NCI-H2081 (cell line): ENCODE measurements at places on chromosomes 3 and 15.
A peak's percentile ranks its signal among the peaks of the same experiment; 100 is the strongest.

DNA sequence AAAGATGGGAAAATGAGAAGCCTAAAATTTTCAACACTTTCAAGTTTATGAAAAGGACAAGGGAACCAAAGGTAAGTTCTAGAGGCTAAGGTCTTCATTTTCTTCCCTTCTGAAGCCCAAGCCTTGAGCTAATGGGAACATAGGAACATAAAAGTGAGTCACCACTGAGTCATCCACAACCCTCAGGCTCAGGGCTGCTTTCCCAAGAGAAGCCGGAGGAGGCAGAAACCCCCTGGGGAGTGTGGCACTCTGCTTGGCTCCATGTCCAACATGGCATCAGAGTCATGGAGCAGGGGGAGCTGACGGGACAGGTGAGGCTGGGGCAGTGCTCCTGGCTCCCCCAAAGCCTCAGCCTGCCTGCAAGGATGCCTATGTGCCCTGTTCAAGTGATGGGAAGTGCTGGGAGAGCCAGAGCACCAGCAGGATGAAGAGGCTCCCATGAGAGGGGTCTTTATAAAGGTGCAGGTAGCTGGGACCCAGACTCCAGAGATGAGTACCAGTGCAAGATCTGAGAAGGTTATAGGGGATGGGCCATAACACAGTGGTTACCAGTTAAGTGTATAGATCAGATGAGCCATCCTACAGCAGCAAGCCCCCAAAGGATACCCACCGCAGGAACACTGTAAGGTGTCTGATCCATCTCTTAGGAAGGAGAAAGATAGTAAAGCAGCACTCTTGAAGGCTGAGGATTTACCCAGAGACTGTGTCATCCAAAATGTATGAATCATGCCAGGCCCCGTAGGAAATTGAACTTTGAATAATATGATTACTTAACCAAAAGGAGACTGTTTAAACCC, 31.8 kb upstream of the RYR3 start:
- DNase-seq = no peak

DNA sequence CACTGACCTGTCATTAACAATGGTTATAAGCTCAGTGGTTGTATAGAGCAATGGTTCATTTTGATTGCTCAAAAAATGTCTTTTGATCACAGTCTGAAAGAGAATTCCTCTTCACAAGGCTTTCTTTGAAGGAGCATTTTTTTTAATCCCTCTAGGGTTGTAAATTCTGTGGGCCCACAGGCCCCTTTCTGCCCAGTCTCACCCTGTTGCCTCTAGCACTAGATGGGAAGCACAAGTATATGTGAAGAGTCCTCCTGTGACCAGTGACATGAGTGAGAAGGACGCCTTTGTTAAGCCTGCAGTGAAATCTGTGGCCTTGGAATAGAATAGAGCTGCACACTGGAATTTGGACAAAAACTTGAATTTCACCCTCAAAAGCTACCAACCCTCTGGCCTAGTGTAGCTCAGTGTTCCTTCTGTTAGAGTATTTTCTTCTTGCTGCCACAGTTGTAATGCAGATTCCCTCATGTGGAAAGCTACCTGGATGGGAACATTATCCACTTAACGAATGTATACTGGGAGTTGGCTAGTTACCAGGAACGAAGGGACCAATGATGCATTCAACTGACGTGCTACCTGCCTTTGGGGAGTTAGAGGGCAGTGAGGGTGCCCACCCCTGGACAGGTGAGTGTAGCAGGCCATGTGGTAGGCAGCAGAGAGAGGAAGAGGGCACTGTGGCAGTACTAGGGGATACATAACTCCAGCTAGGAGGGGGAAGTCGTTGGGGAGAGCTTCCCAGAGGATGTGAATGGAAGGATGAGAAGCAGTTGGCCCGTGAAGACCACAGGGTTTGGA, 28.3 kb upstream of the RYR3 start:
- DNase-seq = no peak

- DNase-seq = no peak
Measured at GRCh38 chr3:156826896-156827882, 1.0 kb downstream of the LEKR1 start.

DNA sequence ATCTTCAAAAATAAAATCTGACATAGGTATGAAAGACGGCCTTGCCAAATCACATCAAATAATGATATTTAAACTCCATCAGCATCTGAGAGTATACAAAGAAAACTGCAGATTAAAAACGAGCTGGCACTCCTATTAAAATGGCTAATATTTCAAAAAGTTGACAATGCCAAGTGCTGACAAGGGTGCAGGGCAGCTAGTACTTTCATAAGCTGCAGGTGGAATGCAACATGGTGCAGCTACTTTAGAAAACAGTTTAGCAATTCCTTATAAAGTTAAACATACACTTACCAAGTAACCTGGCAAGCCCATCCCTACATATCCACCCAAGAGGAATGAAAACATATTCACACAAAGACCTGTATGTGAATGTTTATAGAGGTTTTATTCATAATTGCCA, 23.0 kb downstream of the TBC1D2B start:
- no peak for DNase-seq

DNA sequence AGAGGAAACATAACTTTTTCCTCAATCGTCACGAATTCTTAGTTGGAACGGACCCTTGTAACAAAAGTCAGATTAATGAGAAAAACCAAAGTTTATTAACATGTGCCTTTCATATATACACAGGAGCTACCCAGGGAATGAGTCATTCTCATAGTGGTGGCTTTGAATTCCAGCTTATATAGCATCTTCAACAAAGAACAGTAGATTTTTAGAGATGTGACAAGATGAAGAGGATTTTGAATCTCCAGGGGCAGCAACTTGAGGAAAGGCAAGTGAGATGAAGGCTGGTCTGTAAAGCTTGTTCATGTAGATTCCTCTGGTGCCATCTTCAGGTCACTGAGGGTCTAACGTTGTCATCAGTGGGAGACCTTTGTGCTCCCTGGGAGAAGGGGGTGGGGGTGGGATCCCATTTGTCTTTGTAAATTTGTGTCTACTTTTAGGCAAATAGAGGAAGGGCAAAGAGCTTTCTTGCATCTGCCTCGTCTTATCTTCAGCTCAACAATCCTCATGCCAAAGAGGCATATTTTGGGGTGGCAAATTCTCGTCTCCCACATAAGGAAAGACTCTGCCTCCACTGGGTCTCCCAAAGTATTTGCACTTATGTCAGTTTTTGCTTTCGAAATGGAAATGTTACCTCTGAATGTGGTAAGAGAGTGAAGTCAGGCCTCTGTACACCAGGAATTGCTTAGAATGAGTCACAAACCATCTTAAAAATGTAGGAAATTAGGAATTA, 29.5 kb downstream of the CLEC3B start:
- no peak for DNase-seq

DNA sequence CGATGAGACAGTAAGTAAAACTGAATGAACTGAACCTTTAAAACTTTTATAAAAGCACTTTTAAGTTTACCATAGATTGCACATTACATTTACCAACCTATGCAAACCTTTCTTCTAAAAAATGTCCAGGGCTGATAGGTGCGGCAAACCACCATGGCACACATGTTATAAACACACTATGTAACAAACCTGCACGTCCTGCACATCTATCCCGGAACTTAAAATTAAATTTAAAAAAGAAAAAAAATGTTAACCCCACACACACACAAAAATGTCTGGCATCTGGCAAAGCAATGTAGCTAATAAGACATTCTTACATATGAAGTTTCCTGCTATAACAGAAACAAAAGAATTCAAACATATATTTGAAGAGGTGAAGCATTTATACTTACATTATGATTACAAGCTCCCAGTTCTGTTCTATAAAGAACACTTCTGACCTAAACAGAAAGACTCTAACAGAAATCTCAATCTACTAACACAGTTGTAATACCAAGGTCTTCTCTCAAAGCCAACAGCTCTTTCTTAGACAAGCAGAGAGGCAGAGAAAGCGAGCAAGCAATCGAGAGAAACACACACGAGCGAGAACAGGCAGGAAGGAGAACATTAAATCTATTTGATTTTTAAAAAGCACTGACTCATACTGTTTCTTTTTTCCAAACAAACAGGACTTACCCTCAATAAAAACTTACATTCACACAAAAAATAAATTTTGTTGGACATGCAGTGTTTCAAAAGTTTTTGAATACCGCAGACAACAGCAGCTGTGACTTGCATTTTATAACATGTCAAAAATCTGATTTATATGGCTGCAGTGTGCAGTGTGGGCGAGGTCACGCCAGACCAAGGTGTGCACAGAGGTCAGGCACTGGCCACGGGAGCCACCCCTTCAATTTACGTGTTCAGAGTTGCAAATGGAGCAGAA, at the start of gene NRG4:
NRG4 (minus strand) TSS at position 798 of the 925 bp plus-strand sequence. CDS start 1,194 bp downstream, outside the sequence.
- no peak for DNase-seq

DNA sequence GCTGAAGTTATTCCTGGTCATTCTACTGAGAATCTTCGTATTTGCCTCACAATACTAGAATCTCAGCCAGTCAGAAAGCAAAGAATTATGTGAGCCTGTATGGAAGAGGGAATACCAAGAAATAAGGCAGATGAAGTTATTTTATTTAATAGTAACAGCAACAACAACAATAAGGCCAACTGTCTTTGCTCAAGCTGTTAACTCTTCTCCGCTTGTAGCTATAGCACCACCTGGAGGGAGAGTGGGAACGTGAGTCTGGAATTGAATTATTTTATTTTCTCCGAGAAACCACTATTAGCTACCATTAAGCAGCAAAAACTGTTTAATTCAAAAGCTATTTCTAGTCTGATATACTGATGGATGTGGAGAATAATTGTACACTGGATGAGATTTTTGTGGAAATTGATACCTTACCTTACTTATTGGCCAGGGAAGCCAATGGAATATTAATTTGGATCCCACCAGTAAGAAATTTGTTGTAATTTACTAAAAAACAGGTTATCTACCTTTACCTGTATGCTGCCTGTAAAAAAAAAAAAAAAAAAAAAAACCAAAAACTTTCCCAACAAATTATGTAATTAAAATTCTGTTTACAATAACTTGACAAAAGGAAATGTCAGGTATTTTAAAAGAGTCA, 50.1 kb downstream of the CALML4 start:
- peak; percentile 58 for DNase-seq

DNA sequence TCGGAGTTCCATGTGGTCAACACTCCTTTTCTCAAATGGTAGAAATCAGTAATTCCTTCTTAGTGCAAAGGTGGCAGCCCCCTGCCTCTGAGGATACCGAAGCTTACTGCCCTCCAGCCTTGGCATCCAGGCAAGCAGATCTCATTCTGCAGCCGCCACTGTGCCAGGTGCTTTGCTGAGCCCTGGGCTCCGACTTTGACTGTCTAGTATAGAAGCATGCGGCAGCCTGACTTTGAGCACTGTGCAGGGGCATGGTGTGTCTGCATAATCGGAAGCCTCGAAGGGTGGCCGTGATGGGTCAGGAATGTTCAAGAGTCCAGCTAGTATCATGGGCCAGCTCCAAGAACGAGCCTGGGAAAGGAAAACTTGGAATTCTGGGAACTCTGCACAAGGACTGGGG, 39.7 kb downstream of the ABTB1 start:
- DNase-seq = no peak

DNA sequence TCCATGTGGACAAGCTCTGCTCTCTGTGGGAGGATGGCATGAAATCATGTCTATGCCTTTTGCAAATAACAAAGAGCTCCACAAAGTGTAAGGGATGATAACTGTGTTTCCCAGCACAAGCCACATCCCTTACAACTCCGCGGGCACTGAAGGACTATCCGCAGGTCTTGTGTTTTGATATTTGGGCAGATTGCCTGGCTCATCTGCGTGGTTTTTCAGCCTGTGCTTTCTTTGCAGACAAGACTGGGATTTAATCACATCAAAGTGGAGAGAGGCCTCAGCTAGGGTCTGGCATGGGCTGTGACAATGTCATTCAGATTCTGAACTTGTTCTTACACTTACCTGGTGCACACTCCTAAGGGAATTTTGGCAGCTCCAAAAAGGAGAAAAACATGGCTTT, 30.2 kb upstream of the CA12 start:
- DNase-seq = no peak

GRCh38 chr15:37080261-37080921, 20.0 kb downstream of the MEIS2 start:
- no peak for DNase-seq

- DNase-seq = no peak
Measured at GRCh38 chr3:23172059-23172458, 31.1 kb upstream of the UBE2E2 start.

- DNase-seq = no peak
Measured at GRCh38 chr3:100533176-100533575, 40.8 kb downstream of the TMEM45A start.

GRCh38 chr15:90062023-90062442, 40.2 kb downstream of the IDH2 start:
- peak; percentile 80 for DNase-seq

GRCh38 chr3:118541796-118542195, 492.9 kb downstream of the IGSF11 start:
- DNase-seq = no peak

- no peak for DNase-seq
Measured at GRCh38 chr3:120568598-120568997, 27.5 kb upstream of the NDUFB4 start.

DNA sequence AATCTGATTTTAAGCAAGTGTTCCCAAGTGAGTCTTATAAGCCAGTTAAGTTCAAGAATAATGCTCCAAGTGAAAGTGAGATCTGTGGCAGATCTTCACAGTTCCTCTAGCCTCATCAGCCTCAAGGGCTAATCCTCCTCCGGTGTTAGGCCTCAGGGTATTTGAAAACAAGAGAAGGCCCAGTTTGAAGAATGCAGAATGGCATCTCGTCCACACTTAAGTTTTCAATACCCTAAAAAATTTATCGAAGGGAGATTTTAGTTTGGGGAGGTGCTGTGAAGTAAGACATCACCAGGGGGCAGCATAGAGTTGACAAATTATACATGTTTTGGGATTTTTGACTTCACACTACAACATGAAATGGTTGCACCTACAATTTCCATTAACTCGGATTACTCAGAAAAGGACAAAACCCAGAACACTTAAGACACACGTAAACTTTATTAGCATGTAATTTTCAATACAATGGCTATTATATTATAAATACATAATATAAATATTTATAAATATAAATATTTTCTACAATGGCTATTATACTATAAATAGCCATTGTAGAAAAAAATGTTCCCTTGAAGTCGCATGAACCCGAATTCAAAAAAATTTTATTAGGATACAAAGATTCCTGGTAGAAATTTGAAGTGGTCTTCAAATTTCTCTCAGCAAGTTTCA, 2.3 kb upstream of the TMEM266 start:
- DNase-seq = peak; percentile 41

GRCh38 chr3:2036076-2036475, 62.6 kb upstream of the CNTN4 start:
- no peak for DNase-seq

DNA sequence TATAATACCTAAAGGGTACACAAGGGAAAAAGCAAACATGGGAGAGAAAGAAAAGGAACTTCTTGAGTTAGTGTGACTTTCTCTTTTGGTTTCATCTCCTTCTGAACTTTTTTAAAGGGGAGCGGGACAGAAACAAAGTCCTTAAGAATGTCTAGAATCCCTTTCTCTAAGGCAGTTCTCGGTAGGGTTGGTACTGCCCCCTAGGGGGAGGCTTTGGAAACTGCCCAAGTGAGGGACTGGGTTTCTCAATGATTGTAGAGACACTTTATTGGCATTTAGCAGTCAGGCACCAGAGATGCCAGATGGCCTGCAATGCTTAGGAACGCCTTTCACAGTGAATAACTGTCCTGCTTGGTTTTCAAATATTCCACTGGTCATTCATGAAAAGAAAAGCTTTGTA, 172.7 kb downstream of the WDR72 start:
- peak; percentile 56 for DNase-seq
